SK-N-SH (cell line): ENCODE measurements at places on chromosomes 5 and 9.

- DNase-seq: no peak
Observed at GRCh38 chr9:7243838-7244237, 486.1 kb downstream of the KDM4C start.

- no peak for DNase-seq
Observed at GRCh38 chr9:35164711-35165110, 2.9 kb downstream of the UNC13B start.

DNA sequence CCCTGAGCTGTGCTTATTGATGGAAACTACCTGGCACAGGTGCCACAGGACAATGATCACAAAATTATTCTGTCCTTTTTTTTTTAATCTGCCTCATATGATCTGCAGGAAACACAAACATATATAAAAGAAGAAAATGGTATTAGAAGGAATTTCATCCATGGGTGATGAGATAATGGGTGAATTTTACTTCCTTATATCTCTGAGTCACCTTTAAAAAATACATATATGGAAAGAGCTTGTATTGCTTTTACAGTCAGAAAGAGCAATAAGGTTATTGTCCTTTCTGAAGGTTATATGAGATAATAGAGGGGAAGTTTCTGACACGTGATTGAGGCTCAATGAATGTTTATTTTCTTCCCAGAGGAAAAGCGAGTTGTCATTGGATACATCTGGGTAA lies 31.6 kb downstream of the NEURL1B start:
- DNase-seq: no peak

GRCh38 chr9:129569502-129570449 lies 51.1 kb downstream of the C9orf50 start:
- peak; percentile 76 for DNase-seq

- DNase-seq: no peak
Observed at GRCh38 chr5:142617416-142618129, 68.3 kb downstream of the FGF1 start.

- no peak for DNase-seq
Observed at GRCh38 chr5:111783537-111783936, 26.5 kb upstream of the NREP start.

- DNase-seq: no peak
Observed at GRCh38 chr9:3898461-3899218, 372.8 kb upstream of the RFX3 start.

DNA sequence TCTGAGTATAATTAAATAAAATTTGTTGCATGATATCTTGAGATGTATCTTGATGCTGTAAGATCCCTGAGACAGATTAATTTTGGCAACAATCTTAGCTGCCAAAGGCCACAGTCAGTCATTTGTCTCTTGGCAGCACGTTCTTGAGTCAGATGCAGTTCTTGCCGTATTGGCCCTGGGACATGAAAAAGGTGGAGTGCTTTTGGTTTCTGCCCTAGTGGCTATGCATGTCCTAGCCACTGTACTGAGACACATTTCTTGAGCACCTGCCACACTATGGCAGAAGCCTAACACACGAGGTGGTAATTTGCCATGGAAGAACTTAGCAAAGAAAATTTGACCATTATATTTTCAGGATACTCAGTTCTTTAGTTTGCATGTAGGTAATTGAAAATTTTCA lies 45.0 kb upstream of the PHF2 start:
- DNase-seq: no peak
